ENCODE measurements at places on chromosomes 3 and 15.

GRCh38 chr3:176447369-176447768 is 749.9 kb downstream of the TBL1XR1 start:
- DNase-seq = no peak

DNA sequence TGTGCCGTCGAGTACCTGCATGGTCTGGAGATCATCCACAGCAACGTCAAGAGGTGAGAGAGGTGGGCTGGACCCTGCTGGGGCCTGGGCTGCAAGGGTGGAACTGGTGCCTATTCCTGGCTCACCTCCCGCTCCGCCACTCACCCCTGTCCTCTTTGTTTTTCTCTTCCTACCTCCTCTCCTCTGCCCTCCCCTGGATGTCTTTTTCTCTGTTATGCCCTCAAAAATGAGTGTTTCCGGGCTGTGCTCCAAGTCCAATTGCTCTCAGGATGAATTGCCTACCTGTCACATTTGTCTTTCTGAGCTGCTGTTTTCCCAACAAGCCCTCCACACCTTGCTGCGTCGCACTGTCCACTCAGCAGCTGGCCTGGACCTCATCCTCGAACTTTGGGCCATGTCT is 28.5 kb upstream of the TATDN2 start:
- no peak for DNase-seq

DNA sequence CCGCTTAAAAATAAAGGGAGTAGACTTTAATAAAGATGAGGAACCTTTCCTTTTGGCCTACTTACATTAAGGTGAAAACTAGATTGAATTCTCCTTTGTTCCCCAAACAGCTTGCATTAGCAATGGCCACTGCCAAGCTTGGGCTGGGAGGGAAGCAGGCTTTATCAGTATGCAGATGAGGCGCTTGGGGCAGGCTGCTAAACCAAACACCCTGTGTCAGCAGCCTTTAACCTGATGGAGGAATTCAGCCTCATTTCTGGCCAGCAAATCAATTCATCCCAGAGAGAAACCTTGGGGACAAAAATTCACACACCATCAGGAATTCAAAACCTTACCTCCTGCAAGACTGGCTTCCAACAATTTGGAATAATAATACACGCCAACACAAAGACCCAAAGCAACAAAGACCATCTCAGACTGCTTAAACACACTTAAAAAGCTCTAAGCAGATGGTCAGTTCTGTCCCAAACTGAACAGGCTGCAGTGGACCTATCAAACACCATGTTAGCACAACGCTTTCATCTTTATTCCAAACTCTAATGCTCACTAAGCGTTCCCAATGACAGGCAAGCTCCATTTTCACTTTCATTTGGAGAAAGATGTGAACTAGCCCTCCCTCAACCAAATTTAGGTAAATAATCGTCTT is 255.1 kb upstream of the CMC1 start:
- no peak for DNase-seq

GRCh38 chr15:52278636-52279367 is 16.8 kb downstream of the MYO5C start:
- no peak for DNase-seq

- no peak for DNase-seq
Measured at GRCh38 chr3:160793722-160794252, 37.8 kb downstream of the PPM1L start.

- DNase-seq = no peak
Measured at GRCh38 chr3:69934398-69934797, 65.1 kb upstream of the SAMMSON start.

- DNase-seq = no peak
Measured at GRCh38 chr15:57228395-57228794, 147.9 kb upstream of the CGNL1 start.

DNA sequence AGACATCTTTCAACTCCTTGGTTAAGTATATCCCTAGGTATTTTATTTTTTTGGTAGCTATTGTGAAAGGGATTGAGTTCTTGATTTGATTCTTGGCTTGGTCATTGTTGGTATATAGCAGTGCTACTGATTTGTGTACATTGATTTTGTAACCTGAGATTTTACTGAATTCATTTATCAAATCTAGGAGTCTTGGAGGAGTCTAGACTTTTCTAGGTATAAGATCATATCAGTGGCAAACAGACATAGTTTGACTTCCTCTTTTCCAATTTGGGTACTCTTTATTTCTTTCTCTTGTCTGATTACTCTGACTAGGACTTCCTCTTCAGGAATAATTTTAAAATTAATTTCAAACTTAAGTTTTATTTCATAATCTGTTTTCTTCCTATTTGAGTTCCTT is 125.2 kb downstream of the OCA2 start:
- no peak for DNase-seq

DNA sequence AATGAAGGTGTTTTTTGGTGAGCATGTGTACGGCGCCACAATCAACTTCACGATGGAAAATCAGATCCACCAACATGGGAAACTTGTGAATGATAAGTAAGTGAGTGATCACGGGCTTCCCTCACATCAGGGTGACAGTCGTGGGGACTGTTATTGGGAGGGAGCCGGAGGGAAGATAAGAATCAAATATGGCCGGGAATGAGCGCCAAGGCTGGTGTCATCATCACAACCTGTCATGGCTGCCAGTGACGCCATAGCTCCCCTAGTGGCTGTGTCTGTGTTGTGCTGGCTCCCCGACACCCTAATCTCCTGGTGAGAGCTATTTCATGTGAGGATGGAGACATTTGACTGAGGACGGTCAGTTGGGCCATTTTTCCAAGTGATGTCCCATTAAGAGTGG is 168.5 kb downstream of the SV2B start:
- no peak for DNase-seq

DNA sequence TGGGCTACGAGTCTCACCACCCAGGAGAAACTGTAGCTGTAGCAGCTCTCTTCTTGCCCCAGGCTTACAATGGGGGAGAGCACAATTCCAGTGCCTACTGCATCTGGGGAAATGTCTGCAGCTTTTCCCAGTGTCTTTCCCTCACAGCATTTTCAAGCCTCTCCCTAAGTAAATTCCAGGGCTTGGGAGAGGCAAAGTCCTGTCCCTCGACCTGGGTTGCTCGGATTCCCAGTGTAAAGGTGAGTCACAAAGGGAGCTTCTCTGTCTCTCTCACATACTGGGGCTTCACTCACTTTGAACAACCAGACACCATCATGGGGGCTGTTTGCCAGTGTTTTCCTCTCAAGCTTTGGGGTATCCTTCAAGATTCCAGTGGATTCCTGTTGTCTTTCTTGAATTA is 689.4 kb upstream of the NAALADL2 start:
- no peak for DNase-seq

- no peak for DNase-seq
Measured at GRCh38 chr15:39833515-39833981, 50.9 kb upstream of the FSIP1 start.

Data from esophagus squamous epithelium (tissue), 5 donors.